ENCODE measurements at places on chromosomes 1 and 21.

- DNase-seq: no peak
These were observed 976 bp upstream of the BMP8B start for GRCh38 chr1:39789571-39790110.

- DNase-seq: no peak
These were observed 4.8 kb downstream of the NAXE start for GRCh38 chr1:156596426-156596825.

- DNase-seq: no peak
These were observed 2.3 kb downstream of the PADI3 start for GRCh38 chr1:17251246-17251645.

- no peak for DNase-seq
These were observed 30.5 kb downstream of the CCDC185 start for GRCh38 chr1:223423641-223424233.

All from hypothalamus (tissue), 51 donors.